MCF 10A (cell line): ENCODE measurements at places on chromosomes 3 and 15. TPM values are rescaled to one million over a fixed set of nuclear protein-coding genes. Genes with fewer than 3 reads are reported as not detected.

DNA sequence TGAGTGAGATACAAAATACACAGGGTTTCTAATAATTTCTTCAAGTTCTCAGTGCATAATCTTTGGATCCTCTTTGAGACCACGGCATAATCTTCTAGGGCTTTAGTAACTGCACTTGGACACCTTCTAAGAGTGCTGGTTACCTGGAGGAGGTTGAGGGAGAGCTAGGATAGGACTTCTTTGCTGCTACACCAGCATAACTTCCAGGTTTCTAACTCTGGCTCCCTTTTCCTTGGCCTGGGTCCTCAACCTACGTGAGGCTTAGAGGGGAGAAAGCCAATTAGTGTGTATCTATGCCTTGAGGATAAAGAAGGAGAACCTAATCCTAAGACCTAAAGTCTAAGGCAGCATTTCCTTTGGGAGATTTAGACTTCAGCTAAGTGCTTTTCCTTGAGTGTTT, 184.8 kb downstream of the LSAMP start:
- no peak for DNase-seq

GRCh38 chr15:73955861-73956742, 29.8 kb downstream of the LOXL1 start:
- DNase-seq, result no peak

CAMP gene
- 0.72 and 2.4 TPM in 2 replicates for total RNA-seq

GRCh38 chr3:152051501-152052404, 178.3 kb downstream of the SUCNR1 start:
- DNase-seq, result no peak

DNA sequence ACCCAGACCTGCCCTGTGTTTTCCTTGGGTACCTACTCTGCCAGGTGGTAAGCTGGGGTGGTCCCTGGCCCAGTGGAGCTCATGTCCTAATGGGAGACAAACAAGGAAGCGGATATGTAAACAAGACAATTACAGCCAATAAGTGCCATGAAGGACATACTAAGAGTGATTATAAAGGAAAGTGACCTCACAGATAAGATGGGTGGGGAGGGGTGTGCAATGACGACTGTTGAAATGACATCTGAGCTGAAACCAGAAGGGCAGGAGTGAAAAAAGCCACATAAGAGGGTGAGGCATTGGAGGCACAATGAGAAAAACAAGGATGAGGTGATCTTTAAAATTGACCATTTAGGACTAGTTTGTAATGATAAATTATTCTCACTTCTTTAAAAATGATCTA, 336.2 kb upstream of the IL12A start:
- no peak for DNase-seq

DNA sequence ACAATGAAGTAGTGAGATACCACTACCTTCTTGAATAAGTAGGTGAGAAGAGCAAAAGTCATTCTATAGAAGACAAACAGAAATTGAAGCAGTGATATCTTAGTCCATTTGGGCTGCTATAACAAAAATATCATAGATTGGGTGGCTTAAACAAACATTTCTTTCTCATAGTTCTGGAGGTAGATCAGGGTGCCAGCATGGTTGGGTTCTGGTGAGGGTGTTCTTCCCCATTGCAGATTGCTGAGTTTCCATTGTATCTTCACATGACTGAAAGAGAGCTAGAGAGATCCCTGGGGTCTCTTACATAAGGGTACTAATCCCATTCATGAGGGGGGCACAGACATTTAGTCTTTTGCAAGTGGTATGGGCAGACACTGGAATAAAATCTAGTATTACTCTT, 32.9 kb upstream of the IFT57 start:
- DNase-seq, result no peak

DNA sequence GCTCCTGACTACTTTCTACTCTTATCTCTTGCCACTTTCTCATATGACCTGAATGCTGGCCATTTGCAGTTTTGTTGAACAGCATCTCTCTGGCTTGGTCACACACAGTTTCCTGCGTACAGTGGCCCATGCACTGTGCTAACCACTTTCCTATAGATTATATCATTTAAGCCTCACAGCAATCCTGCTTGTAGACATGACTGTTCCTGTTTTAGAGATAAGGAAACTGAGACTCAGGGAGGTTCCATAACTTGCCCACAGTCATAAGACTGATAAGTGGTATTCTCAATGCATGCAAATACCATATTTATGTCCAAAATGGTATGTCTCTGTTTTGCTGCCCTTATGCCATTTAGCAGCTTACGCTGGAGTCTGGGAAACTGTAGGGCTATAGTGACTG, 229.5 kb downstream of the NR1D2 start:
- no peak for DNase-seq

SCN11A gene
- total RNA-seq, result 0.05 TPM in 1 of 2 replicates, not detected in the other

DNA sequence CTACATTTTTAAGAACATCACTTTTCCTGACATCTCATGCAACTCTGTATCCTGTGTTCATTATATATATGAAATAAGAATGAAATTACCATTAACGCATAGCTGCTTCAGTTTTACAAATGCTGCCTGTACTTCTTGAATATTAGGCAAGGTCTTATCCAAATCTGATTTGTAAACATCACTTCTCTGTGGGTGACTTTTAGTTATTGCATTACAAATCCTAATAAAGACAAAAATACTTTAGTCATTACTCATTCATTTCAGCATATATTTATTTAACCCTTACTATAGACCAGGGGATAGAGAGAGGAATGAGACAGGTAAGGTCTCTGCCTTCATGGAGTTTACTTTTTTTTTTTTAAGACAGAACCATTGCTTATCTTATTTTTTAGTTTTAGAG, 36.8 kb downstream of the MTMR10 start:
- DNase-seq, result peak; percentile 11

DNA sequence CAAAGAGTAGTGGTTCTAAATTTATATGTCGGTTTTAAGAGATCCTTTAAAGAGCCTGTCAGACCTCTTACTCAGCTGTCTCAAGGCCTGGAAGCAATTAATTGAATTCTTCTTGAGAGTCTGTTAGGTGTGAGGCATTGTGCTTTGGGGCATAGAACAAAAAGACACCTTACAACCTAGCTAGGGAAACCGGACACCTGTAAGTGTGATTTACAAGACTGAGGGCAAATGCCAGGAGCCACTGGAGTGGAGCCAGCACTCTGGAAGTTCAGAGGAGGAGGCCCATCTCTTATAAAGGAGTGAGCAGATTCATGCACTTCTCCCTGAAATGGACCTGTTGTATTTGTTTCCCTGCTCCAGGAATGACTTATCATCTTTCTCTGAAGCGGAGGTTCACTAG, 97.7 kb upstream of the NUDT16 start:
- peak; percentile 31 for DNase-seq

DNA sequence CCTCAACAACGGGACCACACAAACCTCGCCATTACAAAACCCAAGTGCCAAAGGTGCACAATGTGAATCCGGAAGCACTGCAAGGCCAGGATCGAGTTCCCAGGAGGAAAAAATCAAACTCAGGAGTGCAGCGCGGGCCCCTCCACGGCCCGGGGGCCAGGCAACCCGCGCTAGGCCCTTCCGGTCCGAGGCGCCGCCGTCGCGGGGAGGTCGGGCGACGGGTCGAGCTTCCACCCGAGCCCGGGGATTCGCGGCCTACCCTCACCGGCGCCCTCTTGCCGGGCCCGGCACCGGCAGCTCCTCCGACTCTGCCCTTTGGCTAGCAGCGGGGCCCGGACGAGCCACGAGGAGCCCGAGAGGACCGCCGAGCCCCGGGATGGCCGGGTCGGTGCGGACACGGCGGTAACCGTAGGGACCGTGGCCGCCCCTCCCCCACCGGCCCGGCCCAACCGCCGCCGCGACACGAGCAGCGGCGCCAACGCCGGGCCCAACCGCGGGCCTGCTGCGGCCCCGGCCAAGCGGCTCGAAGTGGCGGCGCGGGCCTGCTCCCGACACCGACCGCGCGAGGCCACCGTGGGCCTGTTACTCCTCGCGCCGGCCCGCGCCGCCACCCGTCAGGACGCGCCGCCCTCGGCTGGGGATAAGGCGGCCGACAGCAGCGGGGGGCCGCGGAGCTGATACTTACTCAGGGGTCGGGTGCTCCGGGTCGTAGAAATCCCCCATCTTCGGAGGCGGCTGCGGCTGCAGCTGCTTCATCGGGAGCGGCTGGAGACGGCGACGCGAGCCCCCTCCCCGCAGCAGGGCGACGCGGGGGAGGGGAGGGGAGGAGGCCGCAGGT, 525 bp downstream of the SETD2 start:
- DNase-seq, result peak; percentile 47

DNA sequence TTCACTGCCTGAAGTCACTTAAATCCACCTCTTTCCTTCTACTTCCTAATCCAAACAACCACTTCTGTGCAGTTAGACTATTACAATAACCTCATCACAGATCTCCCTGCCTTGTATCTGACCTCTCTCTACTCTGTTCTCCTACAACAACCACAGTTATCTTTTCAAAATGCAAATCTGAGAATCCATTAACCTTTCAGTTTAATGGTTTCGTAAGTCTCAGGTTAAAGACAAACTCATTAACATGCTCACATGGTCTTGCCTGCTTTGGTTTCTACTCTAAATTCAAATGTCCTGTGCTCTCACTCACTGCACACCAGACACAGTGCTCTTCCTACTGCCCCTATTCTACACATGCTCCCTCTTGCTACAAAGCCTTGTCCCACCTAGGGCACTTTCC, 406.5 kb upstream of the THBS1 start:
- no peak for DNase-seq
